GM12864 (cell line): ENCODE measurements at places on chromosomes 2 and 18.

GRCh38 chr2:113124984-113125855 is 2.2 kb upstream of the IL1RN start:
- no peak for DNase-seq

DNA sequence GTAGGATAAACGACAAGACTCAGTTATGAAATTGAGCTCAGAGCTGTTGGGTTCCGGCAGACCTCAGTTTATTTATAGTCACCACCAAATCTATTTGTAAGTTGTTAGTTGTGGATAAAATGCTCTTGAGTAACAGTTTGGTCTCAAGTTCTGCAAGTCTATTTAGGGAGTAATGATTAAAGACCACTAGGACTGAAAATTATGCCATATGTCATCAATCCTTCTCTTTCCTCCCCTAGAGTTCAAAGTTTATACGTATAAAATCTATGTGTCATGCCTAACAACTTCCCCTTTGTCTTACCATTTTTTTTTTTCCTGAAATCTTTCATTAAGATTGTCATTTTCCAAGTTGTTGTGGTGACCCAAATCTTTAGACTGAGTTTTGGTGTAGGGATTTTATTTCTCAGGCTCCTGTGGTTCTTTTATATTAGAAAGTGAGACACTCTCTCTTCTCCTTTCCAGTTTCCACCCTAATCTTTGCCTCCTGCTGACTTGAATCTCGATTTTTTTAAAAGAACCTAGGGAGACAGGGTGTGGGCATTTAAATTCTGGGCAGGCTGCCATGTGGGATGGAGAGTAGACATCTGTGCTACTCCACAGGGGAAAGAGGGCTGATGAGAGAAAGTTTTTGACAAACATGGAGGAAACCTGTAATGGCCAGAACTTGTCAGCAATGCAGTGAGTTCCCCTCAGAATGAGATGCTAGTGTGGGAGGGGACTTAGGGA is 51.0 kb downstream of the LAMA3 start:
- no peak for DNase-seq

- no peak for DNase-seq
Observed at GRCh38 chr2:6082625-6083018, 390.4 kb downstream of the SOX11 start.

DNA sequence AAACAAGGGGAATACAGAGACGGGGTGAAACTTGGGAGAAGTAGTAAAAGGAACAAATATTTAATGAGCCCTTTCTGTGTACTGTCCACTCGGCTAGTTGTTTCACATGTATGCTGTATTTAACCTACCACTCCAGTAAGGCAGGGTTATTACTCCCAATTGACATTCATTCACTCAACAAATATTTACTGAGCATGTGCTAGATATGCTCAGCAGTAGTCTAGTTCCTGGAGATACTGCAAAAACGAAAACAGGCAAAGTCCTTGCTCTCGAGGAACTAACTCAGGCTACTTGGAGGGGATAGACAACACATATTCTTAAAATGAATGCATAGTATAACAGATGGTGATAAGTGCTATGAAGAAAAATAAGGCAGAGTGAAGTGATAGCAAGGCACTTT is 207.3 kb downstream of the SS18 start:
- DNase-seq: no peak

DNA sequence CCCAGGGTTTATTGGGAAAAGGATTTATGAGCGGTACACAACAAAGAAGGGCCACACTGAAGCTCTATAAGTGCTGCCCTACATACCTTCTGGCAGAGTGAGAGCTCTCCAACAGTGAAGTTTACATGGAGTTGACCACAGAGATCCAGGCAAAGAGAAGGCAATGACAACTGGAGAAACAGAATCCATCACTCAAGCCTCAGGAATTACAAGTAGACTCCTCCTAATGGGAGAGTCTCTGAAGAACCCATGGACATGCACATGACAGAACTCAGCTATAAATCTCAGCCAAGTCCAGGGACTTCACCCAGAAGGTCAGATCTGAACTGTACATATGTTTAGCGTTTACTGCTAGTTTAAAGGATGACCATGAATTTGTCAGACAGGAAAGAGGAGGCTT is 164.7 kb downstream of the DNAH7 start:
- DNase-seq: no peak
